ENCODE measurements at places on chromosomes 7 and 10. TPM values are rescaled to one million over a fixed set of nuclear protein-coding genes. Genes with fewer than 3 reads are reported as not detected.

DNA sequence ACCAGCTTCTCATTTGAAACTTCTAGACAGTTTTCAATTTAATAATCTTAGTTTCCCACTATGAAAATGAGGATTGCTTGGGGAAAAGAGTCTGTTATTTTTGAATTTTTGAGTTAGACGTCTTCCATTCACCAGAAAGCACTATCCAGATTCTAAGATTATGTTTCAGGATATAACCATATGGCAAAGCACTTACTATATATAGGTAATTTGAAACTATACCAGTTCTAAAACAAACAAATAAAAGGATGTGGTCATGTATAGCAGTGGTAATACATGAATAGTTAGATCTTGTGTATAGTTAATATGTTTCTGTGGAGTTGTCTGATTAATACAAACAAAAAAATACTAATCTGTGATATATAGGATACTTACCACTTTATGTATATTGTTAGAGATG is 320.0 kb downstream of the EXOC4 start:
- H3K4me3 ChIP-seq: no peak overlapping the region
- H3K27ac ChIP-seq: no peak overlapping the region
- H3K36me3 ChIP-seq: no peaks in the 10 kb centered on the region
- peaks cover 2% of the 10 kb centered on the region for H3K27me3 ChIP-seq
- H3K4me1 ChIP-seq: peaks cover 50% of the 10 kb centered on the region
- no peak for DNase-seq

GRCh38 chr7:8435590-8436545 is 2.5 kb downstream of the NXPH1 start:
- peaks cover 10% of the 10 kb centered on the region for H3K36me3 ChIP-seq
- H3K4me3 ChIP-seq: no peak overlapping the region
- H3K27ac ChIP-seq: no peak overlapping the region
- H3K27me3 ChIP-seq: peaks cover 21% of the 10 kb centered on the region
- DNase-seq: no peak

- no peak overlapping the region for H3K27ac ChIP-seq
- H3K4me3 ChIP-seq: no peak overlapping the region
- no peak for DNase-seq
- peaks cover 34% of the 10 kb centered on the region for H3K4me1 ChIP-seq
- 0 out of 2 replicates have a peak, but pooled peaks cover 5% of the 10 kb centered on the region for H3K36me3 ChIP-seq
Observed at GRCh38 chr10:101029520-101030295, 1.2 kb downstream of the PDZD7 start.

DNA sequence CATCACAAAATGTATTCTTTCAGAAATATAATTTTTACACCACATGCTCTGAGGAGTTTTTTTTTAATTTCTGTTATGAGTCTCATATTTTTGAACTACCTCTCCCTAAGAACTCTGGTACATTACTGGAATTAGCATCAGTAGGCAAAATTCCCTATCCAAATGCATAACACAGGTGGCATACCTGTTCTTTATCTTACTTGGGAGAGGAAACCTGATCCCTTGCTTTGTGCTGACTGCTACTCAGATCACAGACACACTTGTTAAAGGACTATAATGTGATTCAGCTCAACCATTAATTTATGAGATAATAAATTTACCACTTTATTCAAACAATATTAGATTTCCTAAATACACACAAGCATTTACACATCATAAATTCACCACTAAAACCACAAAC is 617.2 kb downstream of the GRM8 start:
- no peaks in the 10 kb centered on the region for H3K36me3 ChIP-seq
- H3K4me1 ChIP-seq: no peaks in the 10 kb centered on the region
- DNase-seq: no peak
- H3K4me3 ChIP-seq: no peak overlapping the region
- no peak overlapping the region for H3K27ac ChIP-seq

DNA sequence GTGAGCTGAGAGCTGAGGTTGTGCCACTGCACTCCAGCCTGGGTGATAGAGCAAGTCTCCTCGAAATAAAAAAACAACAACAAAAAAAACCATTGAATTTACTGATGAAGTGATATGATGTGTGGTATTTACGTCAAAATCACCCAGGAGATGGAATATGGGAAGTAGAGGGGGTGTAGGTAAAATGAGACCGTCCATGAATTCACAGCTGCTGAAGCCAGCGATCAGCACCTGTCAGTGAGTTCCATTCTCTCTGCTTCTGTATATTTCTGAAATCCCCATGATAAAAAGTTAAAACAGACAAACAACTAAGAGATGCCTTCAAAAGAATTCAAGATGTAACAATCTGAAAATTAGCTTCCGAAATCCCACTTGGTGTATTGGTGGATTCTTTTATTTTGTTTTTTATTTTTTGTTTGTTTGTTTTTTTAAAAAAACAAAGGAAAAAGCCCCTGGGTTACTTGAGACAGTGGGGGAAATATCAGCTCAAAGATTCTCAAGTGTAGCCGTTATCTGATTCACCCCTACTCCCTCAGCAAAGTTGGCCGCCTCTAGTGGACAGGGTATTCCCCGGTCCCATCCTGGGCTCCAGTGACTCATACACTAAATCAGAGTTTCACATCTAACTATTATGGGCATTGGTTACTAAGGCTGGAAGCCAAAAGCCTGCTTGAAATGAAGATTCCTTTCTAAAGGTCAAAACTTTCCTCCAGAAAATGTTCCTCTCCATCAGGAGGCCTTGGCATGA is 76.4 kb downstream of the MAP3K8 start:
- peaks cover 14% of the 10 kb centered on the region for H3K4me1 ChIP-seq
- H3K36me3 ChIP-seq: no peaks in the 10 kb centered on the region
- DNase-seq: peak; percentile 71
- no peak overlapping the region for H3K27ac ChIP-seq
- no peak overlapping the region for H3K4me3 ChIP-seq

GRCh38 chr10:80139265-80139664 is 6.7 kb downstream of the PLAC9 start:
- no peak overlapping the region for H3K27ac ChIP-seq
- peaks cover 7% of the 10 kb centered on the region for H3K27me3 ChIP-seq
- H3K4me1 ChIP-seq: peaks cover 30% of the 10 kb centered on the region
- no peaks in the 10 kb centered on the region for H3K36me3 ChIP-seq
- H3K4me3 ChIP-seq: no peak overlapping the region
- no peak for DNase-seq

- H3K27ac ChIP-seq: no peak overlapping the region
- no peaks in the 10 kb centered on the region for H3K4me1 ChIP-seq
- H3K4me3 ChIP-seq: no peak overlapping the region
- no peaks in the 10 kb centered on the region for H3K36me3 ChIP-seq
Observed at GRCh38 chr10:54940418-54940817, 139.4 kb upstream of the PCDH15 start.

DNA sequence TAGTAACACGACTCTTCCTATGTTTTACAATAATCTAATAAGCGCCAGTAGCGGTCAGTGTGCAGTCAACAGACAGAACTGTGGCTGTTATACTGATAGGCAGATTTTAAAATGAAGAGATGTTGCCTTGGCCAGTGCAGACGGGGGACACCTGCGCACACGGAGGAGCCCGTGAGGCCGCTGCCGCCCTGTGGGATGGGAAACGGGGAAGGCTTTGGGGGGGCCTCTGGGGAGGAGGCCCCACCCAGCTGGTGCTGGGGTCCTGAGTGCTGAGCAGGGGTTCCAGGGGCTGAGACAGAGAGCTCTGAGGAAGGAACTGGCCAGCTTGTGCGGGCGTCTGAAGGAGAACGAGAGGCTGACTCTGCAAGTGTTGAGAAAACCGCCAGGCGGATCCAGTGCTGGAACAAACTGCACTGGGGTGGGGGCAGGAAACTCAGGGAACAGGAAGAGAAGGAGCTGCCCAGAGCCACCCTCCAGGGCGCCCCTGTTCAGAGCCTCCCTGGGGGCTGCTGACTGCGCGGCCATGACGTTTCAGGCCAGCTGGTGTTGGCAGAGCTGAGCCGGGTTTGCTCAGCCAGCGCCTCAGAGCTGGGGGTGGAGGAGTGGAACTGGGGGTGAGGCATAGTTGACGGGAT is 426.4 kb downstream of the TCERG1L start:
- DNase-seq: no peak
- H3K4me3 ChIP-seq: no peak overlapping the region
- no peaks in the 10 kb centered on the region for H3K4me1 ChIP-seq
- H3K27me3 ChIP-seq: no peaks in the 10 kb centered on the region
- peaks cover 7% of the 10 kb centered on the region for H3K36me3 ChIP-seq

- no peak overlapping the region for H3K27ac ChIP-seq
- no peaks in the 10 kb centered on the region for H3K27me3 ChIP-seq
- peaks cover 11% of the 10 kb centered on the region for H3K4me1 ChIP-seq
- no peak for DNase-seq
Observed at GRCh38 chr7:88214456-88214855, 5.4 kb downstream of the SRI start.

DNA sequence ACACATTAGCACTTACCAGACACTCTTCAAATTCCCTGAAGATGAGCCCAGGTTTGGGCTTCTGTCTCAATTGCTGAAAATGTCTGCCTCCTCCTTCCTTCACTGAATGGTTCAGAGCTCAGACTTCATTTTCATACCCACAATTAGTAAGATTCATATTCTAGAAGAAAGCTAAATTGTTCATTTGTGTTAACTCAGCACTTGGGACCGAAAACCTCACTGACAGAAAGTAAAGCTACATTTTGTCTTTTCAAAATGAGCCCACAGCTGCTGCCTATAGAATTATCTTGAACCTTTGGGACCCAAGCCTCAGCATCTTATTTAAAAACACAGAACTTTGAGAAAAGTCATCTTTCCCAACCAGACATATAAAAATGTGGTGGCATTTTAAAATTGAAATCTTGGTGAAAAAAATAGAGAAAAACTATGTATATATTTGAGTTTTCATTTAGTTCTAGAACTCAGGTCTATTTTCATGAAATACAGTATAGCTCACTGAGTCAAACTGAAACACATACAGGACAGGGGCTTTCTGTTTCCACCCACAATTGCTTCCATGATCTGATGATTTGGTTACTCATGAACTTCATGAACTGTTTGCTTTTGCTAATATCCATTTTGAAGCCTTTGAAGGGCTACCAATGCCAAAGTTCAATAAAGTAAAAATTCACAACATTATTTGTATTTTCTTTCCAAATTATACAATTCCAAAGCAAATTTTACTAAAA is 119.1 kb upstream of the PFKP start:
- no peak overlapping the region for H3K4me3 ChIP-seq
- no peak overlapping the region for H3K27ac ChIP-seq
- no peaks in the 10 kb centered on the region for H3K36me3 ChIP-seq
- DNase-seq: no peak
- H3K4me1 ChIP-seq: peaks cover 13% of the 10 kb centered on the region

DNA sequence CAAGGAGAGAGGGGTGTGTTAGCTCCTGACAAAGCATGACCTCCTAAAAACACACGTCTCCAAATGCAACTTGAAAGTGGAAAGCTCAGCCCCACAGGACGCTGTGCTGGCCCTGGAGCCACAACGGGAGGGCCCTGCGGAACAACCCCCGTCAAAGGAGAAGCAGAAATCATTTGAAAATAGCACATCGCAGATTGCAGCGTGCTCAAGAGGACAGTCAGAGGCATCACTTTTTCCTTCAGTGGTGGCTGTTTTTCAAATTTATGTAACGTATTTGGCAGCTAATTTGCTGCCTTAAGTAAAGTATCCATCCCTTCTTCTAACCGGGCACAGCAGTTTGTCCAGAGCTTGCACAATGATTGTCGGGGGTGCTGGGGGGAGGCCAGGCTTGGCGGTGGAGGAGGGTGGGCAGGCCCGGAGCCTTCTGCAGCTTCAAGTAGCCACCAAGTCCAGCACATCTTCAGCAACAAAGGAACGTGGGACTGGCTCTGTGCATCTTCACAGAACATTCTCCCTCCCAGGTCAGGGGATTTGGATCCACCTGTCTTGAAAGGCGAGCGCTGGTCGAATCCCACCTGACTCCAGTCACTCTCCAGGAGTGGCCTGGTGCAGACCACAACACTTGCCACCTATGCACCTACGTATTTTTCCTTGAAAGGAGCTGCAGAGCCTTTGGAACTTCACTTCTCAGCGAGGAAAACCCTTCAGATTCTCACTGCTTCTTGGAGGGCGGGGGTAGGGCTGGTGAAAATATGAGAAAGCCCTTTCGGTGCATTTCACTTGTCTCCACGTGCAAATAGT is 346.3 kb downstream of the DNAJB6 start:
- H3K36me3 ChIP-seq: no peaks in the 10 kb centered on the region
- H3K27ac ChIP-seq: no peak overlapping the region
- no peaks in the 10 kb centered on the region for H3K4me1 ChIP-seq
- peaks cover 38% of the 10 kb centered on the region for H3K27me3 ChIP-seq

- H3K27ac ChIP-seq: no peak overlapping the region
- no peaks in the 10 kb centered on the region for H3K27me3 ChIP-seq
- no peak for DNase-seq
- H3K4me1 ChIP-seq: no peaks in the 10 kb centered on the region
Observed at GRCh38 chr10:57303566-57303965, 942.5 kb upstream of the ZWINT start.

HOXA5 gene
- total RNA-seq: 2.6 TPM

ADAMTS14 gene
- 0.04 TPM for total RNA-seq
